Stimulated activated CD8-positive, alpha-beta memory T cell treated with anti-CD3 and anti-CD28 coated beads, Interleukin-4, amount 100 ng/mL, for 4 hours (primary cell): ENCODE measurements at places on chromosomes 1 and 21.

DNA sequence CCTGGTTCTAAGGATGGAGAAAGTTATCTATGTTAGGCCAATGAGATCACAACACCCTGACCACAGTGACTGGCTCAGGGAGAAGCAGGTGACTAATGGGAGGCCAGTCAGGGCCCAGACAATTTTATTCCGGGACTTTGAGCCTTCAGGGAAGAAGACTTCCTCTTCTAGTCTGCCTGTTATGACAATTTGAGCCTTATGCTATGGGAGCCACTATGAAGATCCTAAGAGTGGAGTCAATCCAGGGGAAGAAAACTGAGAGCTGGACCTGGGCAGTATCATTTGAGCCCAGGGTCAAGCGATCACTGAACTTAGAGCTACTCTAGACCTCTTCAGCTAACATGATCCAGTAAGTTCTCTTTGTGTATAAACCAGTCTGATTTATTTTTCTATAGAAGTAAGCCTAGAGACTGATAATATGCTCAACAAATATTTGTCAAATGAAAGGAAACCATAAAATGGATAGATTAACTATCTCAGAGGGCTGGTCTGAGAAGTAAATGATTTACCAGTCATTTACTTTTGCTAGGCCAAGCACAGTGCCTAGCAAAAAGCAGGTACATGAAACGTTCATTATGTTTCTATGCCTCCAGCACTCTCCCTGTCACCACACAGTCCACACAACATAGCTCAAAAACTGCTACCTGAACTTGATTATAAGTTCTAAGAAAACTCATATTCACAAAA lies 4.2 kb upstream of the C1orf141 start:
- DNase-seq = no peak

DNA sequence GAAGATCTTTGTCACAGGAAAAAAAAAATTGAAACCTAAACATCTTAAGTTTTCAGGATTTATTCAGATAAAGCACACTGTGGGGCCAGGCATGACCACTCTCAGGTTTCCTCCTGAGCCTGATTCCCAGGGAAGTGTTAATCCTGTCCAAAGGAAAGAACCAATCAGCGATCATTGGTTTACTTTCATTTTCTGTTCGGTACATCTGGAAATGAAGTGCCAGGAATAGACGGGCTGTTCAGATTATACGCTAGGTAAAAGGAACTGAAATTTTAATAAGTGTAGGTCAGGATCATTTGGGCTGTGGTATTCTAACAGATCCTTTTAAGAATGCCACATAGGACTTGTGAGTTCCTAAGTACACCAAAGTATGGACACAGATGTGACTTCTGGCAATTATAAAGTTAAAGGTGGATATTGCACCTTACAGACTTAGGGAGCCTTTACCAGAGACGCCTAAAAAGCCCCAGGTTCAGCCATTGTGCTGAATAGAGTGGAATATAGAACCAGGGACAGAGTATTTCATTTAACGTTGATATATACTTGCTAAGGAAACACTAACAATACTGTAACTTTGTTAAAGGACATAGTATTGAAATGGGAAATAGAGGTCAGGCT lies 9.3 kb upstream of the CACYBP start:
- DNase-seq = no peak

- no peak for DNase-seq
Measured at GRCh38 chr1:89466307-89466930, 58.2 kb upstream of the LRRC8B start.

GRCh38 chr1:109198043-109198695 lies 15.5 kb upstream of the SARS1 start:
- DNase-seq = no peak

- DNase-seq = no peak
Measured at GRCh38 chr1:100027212-100027611, 57.4 kb downstream of the SLC35A3 start.

GRCh38 chr1:154624746-154625643 lies 17.0 kb upstream of the ADAR start:
- DNase-seq = no peak
